M059J (cell line): ENCODE measurements at places on chromosomes 1 and 21. TPM values are rescaled to one million over a fixed set of nuclear protein-coding genes. Genes with fewer than 3 reads are reported as not detected.

- peak; percentile 97 for DNase-seq
Measured at GRCh38 chr1:45802343-45803298, 791 bp upstream of the MAST2 start.

GRCh38 chr1:219553934-219554502 lies 58.9 kb downstream of the ZC3H11B start:
- no peak for DNase-seq

- peak; percentile 46 for DNase-seq
Measured at GRCh38 chr1:161791904-161792655, 26.0 kb downstream of the ATF6 start.

DNA sequence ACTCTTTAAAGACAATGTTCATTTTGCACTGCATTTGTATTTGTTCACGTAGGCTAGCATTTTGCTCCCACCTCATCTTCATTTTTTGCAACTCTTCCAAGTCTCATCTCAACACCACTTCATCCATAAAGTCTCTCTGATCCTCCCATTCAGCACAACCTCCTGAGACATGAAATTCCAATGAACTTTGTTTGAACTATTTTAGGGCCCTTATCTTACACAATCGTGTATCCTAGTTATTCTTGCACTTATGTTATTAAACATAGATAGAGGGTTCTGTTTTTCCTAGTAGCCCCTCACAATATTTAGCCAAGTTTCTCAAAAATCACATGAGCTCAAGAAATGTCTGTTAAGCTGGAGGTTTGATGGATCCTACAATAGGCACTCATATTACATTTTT lies 500.5 kb upstream of the ADAMTS5 start:
- DNase-seq = no peak

DNA sequence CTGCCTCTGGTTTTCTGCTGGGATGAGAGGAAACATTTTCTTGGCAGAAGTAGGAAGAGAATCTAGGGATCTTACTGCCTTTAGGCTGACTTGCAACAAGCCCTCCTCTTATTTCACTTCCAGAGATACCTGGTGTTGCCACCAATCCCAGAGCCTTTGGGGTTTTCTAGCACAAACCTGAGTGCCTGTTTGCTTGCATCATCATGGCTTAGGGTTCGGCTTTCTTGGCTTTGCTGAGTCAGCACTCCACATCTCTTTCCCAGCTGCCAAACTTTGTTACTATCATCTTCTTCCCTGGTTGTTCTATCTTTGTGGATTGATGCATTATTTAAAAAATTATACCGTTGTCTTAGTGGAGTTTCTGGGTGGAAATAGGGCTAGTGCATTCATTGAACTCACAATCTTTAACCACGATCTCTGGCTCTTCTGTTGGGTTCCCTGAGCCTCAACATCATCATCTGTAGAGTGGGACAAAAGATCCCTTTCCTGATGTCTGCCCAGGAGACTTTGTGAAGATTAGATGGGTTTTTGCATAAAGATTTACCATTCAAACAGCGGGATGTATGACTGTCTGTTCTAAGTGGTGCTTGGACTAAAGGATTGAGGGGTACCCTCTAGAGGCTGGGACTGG lies 76.6 kb upstream of the SELENON start:
- no peak for DNase-seq

- no peak for DNase-seq
Measured at GRCh38 chr1:150389650-150390049, 25.7 kb downstream of the RPRD2 start.

GRCh38 chr1:82565546-82565945 lies 764.8 kb downstream of the ADGRL2 start:
- DNase-seq = peak; percentile 74

GRCh38 chr1:8663915-8664329 lies 153.5 kb downstream of the RERE start:
- DNase-seq = peak; percentile 32

GRCh38 chr1:227958617-227959324 lies 11.0 kb upstream of the WNT9A start:
- DNase-seq = no peak

DNA sequence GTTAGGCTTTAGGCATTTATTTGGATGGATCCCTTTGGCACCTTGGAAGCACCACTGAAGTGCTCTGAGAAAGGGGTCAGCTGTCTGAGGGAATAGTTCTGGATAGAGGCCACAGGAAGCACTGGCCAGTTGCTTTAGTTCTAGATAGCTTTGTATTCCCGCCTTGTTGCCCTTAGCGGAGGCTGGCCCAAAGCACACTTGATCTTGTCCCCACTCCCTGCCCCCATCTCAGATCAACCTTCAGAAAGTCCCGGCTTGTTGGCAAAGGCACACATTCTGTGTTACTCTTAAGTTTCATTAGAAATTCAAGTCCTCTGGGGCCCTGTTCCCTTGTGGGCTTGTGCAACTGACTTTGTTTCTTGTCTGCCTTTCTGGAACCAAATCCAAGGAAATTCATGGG lies 15.2 kb upstream of the NBL1 start:
- DNase-seq = no peak

OR6N1 gene
- total RNA-seq = not detected in 2 replicates

GRCh38 chr21:44082648-44083440 lies 24.4 kb upstream of the PWP2 start:
- no peak for DNase-seq

DNA sequence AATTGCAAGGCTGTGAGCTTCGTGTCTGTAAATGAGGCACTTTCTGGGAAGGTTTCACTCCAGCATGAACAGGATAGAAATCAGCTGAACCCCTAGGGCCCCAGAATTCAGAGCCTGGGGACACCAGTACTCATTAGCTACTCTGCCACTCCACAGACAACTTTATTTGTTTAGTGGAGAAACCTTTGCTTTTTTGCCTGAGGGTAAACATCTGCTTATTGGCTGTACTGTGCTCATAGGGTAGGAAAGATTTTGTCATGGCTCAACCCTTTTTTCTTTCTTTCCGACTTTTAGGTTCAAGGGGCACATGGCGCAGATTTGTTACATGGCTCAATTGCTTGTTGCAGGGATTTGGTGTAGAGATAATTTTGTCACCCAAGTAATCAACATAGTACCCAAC lies 138.4 kb upstream of the BACE2 start:
- DNase-seq = no peak

CELSR2 gene
- 3.7 and 6.9 TPM in 2 replicates for total RNA-seq

- no peak for DNase-seq
Measured at GRCh38 chr1:7264101-7264500, 478.8 kb downstream of the CAMTA1 start.

PIGR gene
- total RNA-seq = 0.10 TPM in 1 of 2 replicates, not detected in the other

DIO1 gene
- not detected in 2 replicates for total RNA-seq

SERTAD4 gene
- total RNA-seq = 1.8 and 4.2 TPM in 2 replicates

DNA sequence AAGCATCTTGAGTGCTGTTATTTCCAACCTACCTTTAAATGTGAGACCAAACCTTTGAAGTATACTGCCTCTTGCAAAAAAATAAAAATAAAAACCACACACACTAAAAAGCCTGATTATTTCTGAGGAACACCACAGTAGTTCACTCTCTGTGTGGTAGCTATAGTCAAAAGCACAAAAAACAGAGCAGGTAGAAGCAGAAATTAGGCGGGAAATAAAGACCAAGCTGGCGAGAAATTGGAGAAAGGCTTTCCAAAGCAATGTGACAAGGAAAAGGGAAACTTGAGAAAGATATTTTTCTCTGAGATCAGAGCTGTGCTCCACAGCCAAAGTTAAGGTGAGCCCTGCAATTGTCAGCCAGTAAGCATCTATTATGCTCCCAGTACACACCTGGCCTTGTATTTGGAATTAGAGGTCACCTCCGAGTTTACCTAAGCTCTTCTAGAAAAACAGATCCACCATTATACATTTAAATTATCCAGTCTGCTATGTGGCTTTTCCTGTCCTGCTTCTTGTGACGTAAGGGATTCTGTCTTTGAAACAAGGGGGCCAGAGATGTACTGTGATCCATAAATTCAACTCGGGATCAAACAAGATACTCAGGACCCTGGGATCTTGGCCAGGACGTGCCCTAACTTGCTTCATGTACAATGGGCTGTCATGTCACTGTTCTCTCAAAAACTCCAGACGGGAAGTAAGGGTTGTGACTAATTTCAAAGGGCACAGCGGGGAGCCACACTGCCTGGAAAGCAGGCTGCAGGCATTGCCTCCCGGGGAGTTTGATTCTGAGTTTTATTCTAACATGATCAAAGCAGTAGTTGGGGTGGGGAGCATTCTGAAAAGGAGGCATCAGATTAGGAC lies 39.8 kb upstream of the RAB4A start:
- DNase-seq = peak; percentile 60

DNA sequence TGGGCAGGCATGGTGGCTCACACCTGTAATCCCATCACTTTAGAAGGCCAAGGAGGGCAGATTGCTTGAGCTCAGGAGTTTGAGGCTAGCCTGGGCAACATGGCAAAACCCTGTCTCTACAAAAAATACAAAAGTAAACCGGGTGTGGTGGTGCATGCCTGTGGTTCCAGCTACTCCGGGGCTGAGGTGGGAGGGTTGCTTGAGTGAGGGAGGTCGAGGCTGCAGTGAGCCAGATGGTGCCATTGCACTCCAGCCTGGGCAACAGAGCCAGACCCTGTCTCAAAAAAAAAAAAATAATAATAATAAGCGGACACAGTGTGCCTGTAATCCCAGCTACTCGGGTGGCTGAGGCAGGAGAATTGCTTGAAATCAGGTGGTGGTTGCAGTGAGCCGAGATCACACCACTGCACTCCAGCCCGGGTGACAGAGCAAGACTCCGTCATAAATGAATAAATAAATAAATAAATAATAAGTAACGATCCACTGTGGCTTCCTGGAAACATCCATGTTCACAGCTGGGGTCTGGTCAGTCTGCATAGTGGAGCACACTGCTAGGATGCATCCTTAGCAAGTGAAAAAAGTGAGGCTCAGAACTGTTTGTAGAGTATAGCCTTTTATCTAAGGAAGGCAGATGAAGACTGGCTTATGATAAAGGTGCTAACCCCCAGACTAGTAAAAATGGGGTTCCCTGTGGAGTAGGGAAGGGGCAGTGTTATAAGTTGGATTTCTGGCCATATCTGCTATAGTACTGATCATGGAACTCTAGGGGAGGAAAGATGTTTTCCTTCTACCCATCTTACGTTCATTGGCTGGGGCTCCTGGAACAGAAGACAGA lies 15.7 kb downstream of the PKNOX1 start:
- peak; percentile 33 for DNase-seq

KCNJ6 gene
- total RNA-seq = 0.12 and 0.15 TPM in 2 replicates

DNA sequence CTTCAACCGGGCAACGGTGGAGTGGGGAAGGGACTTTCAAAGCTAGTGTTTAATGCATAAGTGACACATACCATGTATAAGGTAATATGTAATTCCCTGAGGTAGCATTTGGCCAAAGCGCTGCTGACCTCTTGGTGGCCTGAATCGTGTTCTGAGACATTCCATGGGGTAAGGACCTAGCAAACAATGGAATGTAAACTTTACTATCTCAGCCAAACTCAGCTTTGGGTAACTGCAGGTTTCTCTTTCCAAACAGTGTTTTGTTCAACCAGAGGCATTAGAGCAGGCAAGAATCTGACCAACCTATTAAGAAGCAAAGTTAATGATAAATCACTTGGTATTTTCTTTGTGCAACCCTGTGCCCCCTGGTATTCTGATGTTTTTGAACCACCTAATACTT lies 22.0 kb downstream of the TGFB2 start:
- no peak for DNase-seq

GRCh38 chr1:151541752-151542151 lies 1.6 kb downstream of the TUFT1 start:
- peak; percentile 27 for DNase-seq

FCGR2B gene
- not detected in 2 replicates for total RNA-seq

GRCh38 chr21:42785666-42786427 lies 93.5 kb downstream of the WDR4 start:
- DNase-seq = no peak

GRCh38 chr1:219066631-219067349 lies 106.9 kb upstream of the LYPLAL1 start:
- peak; percentile 91 for DNase-seq

GRCh38 chr1:219713981-219714381 lies 101.1 kb upstream of the ZC3H11B start:
- no peak for DNase-seq

- DNase-seq = no peak
Measured at GRCh38 chr21:28239340-28239739, 753.3 kb downstream of the LTN1 start.

SLC9C2 gene
- not detected in 2 replicates for total RNA-seq

DNA sequence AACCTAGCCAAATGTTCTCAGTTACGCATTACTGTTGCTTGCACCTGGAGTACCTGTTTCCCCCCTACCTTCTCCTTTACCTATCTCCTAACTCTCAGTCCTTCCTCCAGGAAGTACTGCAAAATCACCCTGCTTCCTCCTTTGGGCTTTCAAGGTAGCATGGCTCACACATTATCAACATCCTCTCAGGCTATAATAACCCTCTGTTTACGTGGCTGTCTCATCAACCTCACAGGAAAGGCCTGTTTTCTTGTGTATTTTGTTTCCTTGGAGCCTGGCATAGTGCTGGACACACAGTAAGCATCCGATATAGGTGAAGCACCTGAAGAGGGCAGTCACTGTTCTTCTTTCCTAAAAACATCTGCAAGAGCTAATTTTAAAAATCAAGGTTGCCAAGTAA lies 32.7 kb upstream of the ANGPTL7 start:
- DNase-seq = peak; percentile 42

GRCh38 chr1:231694075-231694431 lies 67.5 kb downstream of the DISC1 start:
- DNase-seq = no peak

NMNAT2 gene
- 8.2 and 25.2 TPM in 2 replicates for total RNA-seq

- no peak for DNase-seq
Measured at GRCh38 chr1:175208773-175209492, 16.4 kb upstream of the KIAA0040 start.

GRCh38 chr1:50175719-50176639 lies 67.3 kb downstream of the ELAVL4 start:
- DNase-seq = no peak

PRMT6 gene
- 18.7 and 22.7 TPM in 2 replicates for total RNA-seq

RLF gene
- 14.5 and 19.6 TPM in 2 replicates for total RNA-seq
